ENCODE measurements at places on chromosomes 12 and 14.

DNA sequence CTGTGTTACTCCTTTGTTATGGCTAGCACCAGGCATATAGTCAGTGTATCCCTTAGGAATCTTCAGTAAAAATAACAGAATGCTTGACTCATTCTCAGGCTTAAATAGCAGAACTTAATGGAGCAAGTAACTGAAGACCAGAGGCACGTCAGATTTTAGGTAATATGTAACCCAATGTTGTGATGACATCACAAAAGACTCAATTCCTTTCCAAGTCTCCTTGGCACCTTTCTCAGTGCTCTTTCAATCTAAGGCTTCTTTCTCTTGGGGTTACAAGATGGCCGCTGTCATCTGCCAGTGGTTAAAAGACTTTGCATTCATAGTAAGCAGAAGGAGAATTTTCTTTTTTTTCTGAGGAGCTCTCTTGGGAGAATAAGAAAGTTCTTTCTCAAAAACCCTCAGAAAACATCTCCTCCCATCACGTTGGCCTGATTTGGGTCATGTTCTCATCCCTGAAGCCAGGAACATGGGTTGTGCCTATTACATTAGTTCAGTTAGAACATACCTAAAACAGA lies 33.4 kb upstream of the DCN start:
- DNase-seq, result no peak

- no peak for DNase-seq
These were observed 55.0 kb downstream of the CCDC85C start for GRCh38 chr14:99548871-99549515.

DNA sequence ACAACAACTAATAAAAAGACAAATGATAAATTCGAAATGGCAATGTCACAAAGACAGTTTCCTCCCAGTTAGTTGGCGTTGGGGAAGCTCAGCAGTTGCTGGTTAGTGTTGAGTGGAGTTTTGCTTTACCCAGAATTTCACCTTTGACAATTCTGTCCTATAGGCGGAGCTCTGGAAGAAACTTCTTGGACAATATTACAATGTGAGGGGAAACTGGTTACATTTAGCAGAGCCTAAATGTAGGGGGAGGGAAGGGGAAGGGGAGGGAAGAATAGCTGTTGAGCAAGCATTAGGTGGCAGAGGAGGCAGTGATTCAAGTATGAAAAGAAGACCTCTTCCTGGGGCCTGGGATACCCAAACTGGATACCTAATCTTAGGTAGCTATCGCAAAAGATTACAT lies 51.4 kb downstream of the BDKRB1 start:
- DNase-seq, result no peak

DNA sequence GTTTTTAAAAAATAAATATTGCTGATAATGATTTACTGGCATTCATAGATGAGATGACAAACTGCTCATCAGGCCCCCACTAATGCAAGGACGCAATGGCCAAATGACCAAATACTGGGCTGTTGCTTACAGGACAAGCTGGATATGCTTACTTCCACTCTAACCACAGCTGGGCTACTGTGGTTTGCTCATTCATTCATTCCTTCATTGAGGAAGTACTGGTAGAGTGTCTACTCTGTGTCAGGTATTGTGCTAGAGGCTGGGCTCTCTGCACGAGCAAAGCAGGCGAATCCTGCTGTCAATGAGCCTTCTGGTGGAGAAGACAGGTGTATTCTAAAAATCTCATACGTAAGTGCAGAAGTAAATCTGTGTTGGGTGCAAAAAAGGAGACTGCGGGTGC lies 113.3 kb upstream of the SLC38A2 start:
- no peak for DNase-seq

GRCh38 chr14:78933948-78934524 lies 763.9 kb downstream of the NRXN3 start:
- no peak for DNase-seq

DNA sequence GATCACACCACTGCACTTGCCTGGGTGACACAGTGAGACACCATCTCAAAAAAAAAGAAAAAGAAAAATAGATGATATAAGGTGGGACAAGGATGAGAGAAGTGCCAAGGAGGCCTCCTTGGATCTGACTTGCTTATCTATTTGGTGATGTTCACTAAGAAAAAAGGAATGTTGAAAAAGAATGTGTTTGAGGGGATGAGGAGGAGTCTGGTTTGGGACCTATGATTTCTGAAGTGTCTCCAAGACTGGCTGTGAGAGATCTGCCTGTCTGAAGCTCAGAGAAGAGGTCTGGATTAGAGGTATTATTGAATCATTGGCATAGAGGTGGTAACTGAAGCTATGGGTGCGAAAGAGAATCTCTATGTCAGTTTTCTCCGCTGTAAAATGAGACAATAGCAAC lies 42.8 kb downstream of the BCAT1 start:
- no peak for DNase-seq

- no peak for DNase-seq
These were observed 72.2 kb downstream of the NOC4L start for GRCh38 chr12:132216354-132216987.

DNA sequence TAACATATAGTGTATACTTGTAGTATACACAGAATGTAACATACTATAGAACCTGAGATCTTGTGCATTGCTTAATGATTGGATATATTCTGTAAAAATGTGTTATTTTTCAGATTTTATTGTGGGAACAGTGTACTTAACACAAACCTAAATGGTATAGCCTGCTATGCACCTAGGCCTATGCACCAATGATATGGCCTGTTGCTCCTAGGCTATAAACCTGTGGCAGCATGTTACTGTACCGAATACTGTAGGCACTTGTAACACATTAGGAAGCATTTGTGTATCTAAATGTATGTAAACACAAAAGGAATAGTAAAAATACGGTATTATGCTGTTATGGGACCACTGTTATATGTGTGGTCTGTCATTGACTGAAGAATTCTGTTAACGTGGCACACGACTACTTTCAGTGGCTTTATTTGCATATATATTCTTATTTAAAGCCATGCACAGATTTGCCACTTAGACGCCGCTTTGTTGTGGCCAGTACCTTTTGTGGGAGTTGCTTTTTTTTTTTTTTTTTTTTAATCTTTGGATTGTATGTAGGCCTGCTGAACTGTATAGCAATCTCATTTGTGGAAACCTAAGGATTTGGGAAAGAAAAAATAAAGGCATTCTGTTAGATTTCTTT lies 7.4 kb downstream of the PAPOLA start:
- DNase-seq, result no peak

DNA sequence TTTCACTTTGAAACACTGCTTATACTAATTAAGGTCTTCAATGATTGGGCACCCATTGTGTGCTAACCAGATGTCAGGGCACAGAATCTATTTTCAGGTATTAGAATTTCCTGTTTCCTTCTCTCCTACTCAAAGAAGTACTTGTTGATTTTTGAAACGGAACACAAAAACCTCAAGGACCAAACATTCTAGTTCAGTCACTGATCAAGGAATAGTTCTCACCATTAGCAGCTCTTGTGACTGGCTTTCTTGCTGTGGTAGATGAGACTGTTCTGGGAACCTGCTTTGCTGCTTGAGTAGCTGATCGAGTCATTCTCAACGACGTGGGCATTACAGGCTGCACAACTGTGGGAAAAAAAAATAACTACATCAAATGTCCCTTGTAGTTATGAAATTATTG lies 11.0 kb downstream of the DLGAP5 start:
- no peak for DNase-seq

DNA sequence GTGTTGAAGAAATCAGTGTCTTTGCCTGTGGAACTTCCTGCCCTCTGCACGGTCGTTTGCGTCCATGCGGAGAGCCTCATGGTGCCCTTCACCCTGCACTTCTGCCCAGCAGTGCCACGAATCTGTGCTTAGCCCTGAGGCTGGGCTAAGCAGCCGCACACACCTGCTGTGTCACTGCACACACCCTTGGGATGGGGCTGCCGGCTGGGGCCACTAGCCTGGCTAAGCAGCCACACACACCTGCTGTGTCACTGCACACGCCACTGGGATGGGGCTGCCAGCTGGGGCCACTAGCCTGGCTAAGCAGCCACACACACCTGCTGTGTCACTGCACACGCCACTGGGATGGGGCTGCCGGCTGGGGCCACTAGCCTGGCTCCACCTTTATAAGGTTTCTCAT lies 188.5 kb downstream of the KIF26A start:
- DNase-seq, result no peak

- no peak for DNase-seq
These were observed 19.3 kb upstream of the AVPR1A start for GRCh38 chr12:63170321-63170720.

GRCh38 chr14:101627915-101628262 lies 66.6 kb downstream of the DIO3 start:
- DNase-seq, result no peak

GRCh38 chr12:93151079-93151762 lies 222.1 kb upstream of the EEA1 start:
- DNase-seq, result no peak

- DNase-seq, result no peak
These were observed 14.4 kb downstream of the CLSTN3 start for GRCh38 chr12:7144414-7145120.

DNA sequence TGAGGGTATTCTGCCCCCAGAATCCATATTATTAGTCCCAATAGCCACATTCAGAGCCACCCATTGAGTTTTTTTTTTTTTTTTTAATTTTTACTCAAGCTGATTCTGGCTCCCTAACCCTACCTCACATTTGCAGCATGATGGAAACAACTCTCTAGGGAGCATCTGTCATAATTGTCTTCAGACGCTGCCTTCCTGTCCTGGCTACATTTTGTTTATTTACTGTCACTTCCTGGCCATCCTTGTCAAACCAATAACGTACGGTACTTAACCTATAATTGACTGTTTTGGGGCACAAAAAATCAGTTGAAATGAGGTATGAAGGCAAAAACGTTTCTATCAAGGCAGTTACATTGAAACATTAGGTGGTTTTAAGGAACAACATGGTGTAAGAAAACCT lies 2.1 kb downstream of the GLIPR1 start:
- DNase-seq, result no peak

GRCh38 chr14:105591052-105591451 lies 64.7 kb downstream of the TMEM121 start:
- peak; percentile 43 for DNase-seq

GRCh38 chr14:103347091-103347815 lies 13.2 kb downstream of the EIF5 start:
- no peak for DNase-seq

DNA sequence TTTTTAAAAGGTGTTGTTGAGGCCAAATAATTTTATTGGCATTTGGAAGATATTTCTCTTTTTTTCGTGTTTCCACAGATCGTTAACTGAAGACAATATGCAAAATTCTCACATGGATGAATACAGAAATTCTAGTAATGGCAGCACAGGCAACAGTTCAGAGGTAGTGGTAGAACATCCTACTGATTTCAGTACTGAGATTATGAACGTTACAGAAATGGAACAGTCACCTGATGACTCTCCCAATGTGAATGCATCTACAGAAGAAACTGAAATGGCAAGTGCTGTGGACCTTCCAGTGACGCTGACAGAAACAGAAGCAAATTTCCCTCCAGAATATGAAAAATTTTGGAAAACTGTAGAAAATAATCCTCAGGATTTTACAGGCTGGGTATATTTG lies 11.2 kb downstream of the PRPF39 start:
- no peak for DNase-seq

DNA sequence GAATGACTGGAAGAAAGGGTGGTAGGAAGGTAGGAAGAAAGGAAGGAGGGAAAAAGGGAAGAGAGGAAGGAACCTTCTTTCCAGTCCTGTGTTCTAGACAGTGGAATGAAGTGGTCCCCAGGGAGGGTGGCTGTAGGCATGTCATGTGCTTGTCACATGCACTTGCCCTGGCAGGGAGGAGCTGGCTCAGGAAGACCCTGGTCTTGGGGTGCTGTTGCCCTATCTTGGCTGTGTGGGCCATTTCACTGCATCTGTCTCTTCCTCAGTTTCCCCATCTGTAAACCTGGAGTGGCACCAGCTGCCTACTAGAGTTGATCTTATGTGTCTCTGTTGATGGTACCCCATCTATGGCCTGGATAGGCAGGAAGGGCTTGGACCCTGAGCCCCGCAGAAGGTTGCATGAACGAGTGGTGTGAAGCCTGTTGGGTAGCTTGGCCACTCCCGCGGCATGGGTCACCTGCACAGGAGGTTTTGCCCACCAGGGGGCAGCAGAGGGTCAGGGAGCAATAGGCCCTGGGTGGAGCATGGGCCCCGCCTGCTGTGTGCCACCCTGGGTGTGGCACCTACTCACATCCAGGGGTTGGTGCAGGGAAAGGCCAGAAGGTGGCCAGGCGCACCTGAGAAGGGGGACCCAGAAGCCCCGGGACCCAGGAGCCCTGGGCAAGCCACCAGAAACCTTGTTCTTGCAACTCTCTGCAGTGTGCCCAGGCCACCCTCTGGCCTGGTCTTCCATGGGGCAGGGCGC lies 25.1 kb downstream of the MEG3 start:
- DNase-seq, result peak; percentile 93

- no peak for DNase-seq
These were observed 106.0 kb downstream of the PELI2 start for GRCh38 chr14:56224229-56224628.

- no peak for DNase-seq
These were observed 22.2 kb downstream of the DAD1 start for GRCh38 chr14:22566845-22567244.

DNA sequence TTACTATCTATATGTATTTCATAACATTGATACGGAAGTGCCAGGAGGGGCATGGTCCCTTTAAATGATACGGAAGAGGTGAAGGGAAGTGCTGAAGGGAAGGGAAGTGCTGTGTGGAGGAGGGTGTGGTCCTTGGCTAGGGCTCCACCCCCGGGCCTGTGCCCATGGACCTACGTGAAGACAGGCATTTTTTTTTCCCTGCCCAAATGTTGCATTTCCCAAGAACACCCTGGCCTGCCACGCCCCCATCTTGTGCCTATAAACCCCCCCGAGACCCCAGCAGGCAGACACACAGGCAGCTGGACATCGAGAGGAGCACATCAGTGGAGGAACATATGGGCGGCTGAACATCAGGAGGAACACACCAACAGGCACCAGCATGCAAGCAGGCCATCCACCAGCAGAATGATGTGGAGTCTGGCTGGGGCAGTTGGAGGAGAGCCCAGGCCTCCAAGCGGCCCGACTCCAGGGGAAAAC lies 134.1 kb downstream of the SLC41A2 start:
- no peak for DNase-seq

GRCh38 chr12:91397866-91398532 lies 215.4 kb upstream of the DCN start:
- no peak for DNase-seq

DNA sequence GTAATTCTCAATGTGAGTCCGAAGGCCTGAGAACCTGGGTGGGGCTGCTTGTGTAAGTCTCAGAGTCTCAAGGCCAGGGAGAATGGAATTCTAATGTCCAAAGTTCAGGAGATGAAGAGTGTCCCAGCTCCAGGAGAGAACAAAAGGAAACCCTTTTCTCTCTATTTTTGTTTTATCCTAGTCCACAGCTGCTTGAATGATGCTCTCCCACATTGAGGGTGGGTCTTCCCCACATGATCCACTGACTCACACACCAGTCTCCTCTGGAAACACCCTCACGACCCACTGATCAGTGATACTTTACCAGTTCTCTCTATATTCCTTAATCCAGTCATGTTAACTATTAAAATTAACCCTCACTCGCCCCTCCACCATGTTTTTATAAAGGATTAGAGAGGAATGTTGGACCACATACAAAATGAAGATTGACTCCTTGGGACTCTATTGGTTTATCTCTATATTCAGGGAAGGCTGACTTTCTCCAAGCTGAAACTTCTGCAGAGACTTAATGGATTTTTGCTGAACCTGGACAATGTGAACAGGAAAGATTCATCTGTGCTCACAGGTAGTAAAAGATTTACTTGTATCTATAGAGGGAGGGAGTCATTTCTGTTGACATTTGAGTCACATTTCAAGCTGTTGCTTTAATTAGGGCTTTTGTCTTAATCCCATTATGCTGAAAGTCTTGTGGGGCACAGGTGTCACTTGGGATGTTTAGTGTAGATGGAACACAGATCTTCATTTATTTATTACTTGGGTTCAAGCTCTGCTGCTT lies 1061.0 kb upstream of the TMEM132C start:
- DNase-seq, result no peak
